ENCODE measurements at places on chromosomes 6 and 20.

- DNase-seq: no peak
These were observed 268.8 kb downstream of the ARID1B start for GRCh38 chr6:157045831-157046454.

GRCh38 chr6:144485531-144485930, 200.4 kb downstream of the UTRN start:
- DNase-seq: no peak

DNA sequence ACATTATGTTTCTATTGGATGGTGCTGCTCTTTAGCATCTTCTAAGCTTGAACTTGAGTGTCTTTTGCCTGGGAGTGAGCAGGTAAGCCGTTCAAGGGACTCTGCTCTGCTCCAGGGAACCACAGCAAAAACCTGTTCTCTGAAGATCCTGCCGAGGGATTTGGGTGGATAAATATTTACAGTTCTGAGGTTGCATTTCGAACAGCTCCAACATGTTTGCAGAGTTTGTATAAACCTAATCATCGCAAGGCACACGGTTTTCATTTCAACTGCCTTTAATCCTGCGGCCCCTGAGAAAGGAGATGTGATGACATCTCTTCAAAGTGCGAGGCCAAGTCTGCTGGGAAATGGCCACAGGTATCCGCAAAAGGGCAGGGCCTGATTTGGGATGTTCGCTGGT, 293.4 kb downstream of the TFAP2C start:
- DNase-seq: no peak

DNA sequence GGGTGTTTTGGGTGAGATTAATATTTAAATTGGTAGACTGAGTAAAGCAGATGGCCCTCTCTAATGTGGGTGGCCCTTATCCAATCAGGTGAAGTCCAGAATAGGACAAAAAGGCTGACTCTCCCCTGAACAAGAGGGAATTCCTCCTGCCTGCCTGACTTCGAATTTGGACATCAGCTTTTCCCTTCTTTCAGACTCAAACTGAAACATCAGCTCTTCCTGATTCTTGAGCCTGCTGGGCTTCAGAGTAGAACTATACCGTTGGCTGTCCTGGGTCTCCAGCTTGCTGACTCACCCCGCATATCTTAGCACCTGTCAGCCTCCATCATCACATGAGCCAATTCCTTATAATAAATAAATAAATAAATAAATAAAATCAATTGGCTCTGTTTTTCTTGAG, 15.0 kb upstream of the TGM6 start:
- DNase-seq: no peak

DNA sequence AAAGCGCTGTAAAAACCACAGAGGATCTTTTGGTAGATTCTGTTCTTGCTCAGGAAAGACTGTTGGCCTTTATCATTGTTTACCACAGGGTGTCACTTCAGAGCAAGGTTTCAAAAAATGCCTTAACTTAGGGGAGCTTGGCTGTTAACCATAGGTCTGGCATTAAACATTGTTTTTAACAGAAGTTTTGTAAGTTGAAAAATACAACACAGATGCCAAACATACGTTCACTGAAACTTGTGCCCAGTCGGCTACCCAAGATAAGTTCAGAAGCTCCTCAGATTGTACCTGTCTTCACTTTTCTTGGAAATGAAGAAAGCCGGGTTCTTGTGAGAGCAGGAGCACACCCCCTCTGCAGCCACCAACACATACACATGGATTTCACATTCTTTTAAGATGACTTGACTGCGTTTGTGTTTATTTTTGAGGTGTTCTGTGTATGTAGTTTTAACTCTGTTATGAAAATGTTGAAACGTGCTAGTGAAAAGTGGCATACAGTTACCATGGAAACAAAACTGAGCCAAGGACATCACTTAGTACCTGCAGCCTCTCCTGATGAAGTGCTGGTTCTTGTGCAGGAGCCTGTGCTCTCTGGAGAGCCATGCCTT, 64.9 kb downstream of the SYCP2L start:
- no peak for DNase-seq

DNA sequence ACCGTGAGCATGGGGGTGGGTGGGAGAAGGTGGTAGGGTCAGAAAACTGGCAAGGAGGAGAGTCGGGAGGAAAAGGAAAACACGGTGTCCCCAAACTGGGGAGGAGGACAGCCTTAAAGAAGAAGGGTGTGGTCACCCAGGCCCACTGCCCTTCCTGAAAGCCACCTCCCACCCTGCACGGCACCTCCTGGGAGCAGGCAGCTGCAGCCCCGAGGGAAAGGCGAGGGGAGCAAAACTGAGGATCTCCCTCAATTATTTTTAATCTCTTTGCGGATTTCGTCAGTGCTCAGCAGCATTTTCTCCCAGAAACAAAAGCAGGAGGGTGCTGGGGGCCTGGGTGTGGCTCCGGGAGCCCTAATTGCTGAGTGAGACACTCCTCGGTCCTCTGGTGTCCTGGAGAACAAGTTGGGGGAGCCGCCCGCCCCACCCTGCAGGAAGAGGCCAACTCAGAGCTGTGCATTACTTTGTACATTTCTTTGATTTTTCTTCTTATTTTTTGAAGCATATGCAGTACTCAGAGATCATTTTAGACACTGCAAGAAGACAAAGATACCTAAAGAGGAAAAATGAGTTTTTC, 56.4 kb downstream of the RIOK1 start:
- DNase-seq: no peak

DNA sequence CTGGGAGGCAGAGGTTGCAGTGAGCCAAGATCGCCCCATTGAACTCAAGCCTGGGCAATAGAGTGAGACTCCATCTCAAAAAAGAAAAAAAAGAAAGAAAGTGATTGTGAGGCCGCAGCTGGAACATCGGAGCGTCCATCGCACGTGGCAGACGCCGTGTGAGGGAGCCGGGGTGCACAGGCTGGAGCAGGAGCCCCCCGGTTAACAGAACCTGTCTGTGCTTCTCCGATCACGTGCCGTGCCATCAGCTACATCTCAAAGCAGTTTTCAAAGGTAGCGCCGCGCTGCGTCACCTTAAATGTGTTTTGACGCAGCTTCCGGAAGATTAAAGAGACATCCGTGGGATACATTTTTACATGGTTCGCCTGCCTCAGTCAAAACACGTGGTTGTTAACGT, 138.9 kb downstream of the TAF4 start:
- DNase-seq: no peak

DNA sequence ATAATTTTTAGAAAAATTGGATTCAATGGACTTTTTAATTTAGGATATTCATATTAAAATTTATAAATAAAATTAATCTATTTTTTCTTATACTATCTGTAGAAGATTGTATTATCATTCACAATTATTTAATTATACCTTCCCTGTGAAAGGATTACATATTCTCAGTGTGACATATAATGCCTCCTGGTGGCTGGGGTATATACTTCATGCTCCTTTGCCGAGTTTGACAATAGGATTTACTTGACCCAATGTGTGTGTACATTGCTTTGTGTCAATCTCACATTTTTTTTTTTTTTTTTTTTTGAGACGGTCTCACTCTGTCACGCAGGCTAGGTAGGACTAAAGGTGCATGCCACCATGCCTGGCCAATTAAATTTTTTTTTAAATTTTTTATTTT, 230.0 kb upstream of the CHD6 start:
- DNase-seq: no peak

- DNase-seq: no peak
These were observed 125.3 kb upstream of the SLC2A12 start for GRCh38 chr6:134177753-134178160.

- no peak for DNase-seq
These were observed 159.0 kb upstream of the BEND3 start for GRCh38 chr6:107274288-107274687.

DNA sequence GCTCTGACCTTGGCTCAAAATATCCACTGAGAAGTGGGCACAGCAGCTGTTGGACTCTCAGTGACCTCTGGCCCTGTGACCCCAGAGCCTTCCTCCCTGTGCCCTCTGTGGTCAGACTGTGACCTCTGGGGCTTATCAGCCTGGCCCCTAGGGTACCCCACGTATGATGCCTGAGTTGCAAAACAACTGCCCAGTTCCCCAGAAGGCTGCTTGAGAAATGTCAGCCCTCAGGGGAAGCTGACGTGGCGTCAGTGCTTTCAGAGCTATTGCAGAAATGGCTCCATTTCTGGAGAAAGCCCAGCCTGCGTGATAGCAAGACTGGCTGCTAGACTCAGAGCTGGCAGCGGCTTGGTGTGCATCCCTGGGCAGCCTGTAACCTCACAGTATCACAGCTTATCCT, 31.5 kb upstream of the TGM2 start:
- no peak for DNase-seq

DNA sequence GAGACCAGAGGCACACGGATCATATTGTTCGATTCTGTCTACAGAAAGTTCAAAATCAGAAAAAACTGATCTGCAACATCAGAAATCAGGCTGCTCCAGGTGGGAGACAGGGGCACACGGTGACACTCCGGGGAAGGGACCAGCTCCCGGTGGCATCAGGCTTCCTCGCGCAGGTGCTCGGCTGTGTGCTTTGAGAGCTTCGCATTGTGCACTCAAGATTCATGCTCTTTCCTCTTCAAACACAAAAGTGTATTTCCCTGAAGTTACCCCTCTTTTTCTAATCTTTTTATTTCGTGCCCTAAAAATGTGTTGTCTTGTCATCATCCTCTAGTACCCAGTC, 108.1 kb downstream of the DLL1 start:
- DNase-seq: no peak

DNA sequence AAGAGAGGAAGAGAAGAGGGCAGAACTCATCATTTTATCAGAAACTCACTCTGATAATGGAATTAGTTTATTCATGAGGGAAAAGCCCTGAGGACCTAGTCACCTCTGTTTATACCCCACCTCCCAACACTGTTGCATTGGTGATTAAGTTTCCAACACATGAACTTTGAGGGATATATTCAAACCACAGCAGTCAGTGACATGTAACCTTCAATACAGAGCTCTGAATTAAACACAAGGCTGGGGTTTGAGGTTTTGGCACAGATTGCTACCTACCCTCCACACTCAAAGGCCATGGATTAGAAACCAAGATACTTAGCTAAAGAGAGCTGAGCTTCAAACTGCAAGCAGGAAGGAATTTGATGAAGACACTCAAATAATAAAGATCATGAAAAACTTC, 48.5 kb upstream of the MOCS1 start:
- DNase-seq: no peak

All from esophagus squamous epithelium (tissue), 5 donors.